ENCODE measurements at places on chromosomes 16 and 17. TPM values are rescaled to one million over a fixed set of nuclear protein-coding genes. Genes with fewer than 3 reads are reported as not detected.

GRCh38 chr16:86291491-86291890, 218.8 kb upstream of the FOXF1 start:
- no peak overlapping the region for H3K4me3 ChIP-seq
- H3K36me3 ChIP-seq: no peaks in the 10 kb centered on the region
- no peaks in the 10 kb centered on the region for H3K4me1 ChIP-seq
- no peak overlapping the region for H3K27ac ChIP-seq
- no peak for DNase-seq

- H3K4me1 ChIP-seq: peaks cover 4% of the 10 kb centered on the region
- DNase-seq: no peak
- H3K27me3 ChIP-seq: peaks cover 4% of the 10 kb centered on the region
- no peak overlapping the region for H3K4me3 ChIP-seq
- no peak overlapping the region for H3K27ac ChIP-seq
These were observed 23.0 kb upstream of the GNA13 start for GRCh38 chr17:65079489-65079900.

GRCh38 chr17:18141210-18141803, 32.8 kb downstream of the MYO15A start:
- no peak overlapping the region for H3K27ac ChIP-seq
- no peaks in the 10 kb centered on the region for H3K27me3 ChIP-seq
- peak; percentile 61 for DNase-seq
- no peak overlapping the region for H3K4me3 ChIP-seq
- no peaks in the 10 kb centered on the region for H3K36me3 ChIP-seq

The VTN gene
- total RNA-seq: 0.08 TPM

The SOX8 gene
- 0.25 TPM for total RNA-seq
